Left colon (tissue), 2 donors: ENCODE measurements at places on chromosomes 4 and X.
A peak's percentile ranks its signal among the peaks of the same experiment; 100 is the strongest.

GRCh38 chrX:10620121-10620699 lies at the start of gene MID1:
TSS of gene MID1 (minus strand) at chrX:10620585. CDS start at chrX:10567547, 53,038 bp downstream.
- peak; percentile 62 for DNase-seq

DNA sequence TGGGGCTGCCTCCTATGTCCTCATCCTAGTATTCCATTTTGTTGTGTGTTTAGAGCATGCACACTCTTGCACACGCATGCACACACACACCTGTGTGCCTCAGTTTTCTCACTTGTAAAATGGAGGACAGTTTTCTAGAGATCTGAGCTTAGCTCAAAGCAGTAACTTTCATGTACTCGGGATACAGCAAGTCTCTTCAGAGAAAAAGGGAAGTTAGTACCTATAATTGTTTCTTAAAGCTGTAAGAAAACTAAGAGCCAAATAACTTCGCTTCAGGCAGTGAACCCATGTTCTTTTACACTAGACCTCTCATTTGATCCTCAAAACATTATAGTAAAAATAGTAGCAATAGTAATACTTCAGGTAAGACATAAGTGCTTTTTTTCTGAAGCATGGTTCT lies 49.6 kb downstream of the KIT start:
- no peak for DNase-seq

GRCh38 chr4:148651991-148652390 lies 209.8 kb upstream of the NR3C2 start:
- no peak for DNase-seq

GRCh38 chr4:19425146-19425545 lies 826.6 kb upstream of the SLIT2 start:
- DNase-seq: no peak

- peak; percentile 70 for DNase-seq
These were observed 811 bp downstream of the FLNA start for GRCh38 chrX:154373340-154374306.

DNA sequence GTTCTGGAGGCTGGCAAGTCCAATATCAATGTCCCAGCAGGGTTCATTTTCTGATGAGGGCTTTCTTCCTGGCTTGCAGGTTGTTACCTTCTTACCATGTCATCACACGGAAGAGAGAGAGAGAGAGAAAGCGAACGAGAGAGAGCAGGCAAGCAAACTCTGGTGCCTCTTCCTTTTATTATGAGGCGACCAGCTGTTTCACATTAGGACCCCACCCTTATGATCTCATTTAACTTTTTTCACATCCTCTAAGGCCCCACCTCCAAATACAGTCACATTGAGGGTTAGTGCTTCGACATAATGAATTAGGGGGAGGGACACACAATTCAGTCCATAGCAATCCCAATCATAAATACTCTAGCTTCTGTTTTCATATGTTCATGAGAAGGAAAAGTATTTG lies 10.6 kb upstream of the GPR174 start:
- DNase-seq: no peak

DNA sequence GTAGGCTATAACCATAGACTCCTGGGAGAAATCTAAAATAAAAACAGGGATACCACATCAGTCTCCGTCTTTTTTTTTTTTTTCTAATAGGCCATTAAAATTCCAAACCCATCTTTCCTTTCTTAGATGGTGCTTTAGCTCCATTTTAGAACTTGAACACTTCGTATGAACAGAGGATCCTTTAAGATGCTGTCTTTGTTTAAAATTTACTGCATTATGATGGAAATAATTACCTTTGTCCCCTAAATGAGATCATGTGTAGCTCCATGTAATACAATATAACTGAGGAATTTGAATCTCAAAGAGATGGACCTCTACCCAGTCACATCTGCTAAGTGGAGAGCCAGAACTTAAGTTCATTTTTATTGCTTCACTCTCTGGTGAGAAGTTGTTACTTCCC lies 47.9 kb downstream of the CEP135 start:
- no peak for DNase-seq

- DNase-seq: no peak
These were observed 4.5 kb upstream of the CXCL9 start for GRCh38 chr4:76011700-76012387.

DNA sequence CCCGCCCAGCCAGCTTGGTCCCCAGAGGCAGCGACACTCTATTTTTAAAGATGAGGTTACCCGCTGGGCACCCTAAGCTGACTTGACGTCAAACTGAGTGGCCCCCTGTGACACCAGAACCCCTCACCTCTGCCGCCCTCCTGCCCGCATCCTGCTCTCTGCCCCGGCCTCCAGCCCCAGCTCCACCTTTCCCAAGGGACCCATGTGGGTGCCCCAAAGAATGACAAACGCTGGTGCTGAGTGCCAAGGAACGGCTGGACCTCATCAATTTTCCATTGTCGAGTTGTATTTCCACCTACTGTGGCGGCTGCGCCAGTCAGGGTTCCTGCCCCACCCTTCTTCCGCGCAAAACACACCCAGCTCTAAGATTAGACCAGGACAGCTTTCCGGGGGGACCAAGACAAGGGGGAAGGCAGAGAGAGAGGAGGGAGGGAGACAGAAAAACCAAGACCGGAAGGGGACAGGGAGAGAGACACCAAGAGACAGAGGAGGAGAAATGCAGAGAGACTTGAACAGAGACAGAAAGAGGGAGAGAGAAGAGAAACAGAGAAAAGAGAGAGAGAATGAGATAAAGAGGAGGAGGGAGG lies 2.0 kb downstream of the PRKX start:
- peak; percentile 38 for DNase-seq

- no peak for DNase-seq
These were observed 230.2 kb upstream of the JADE1 start for GRCh38 chr4:128579154-128579853.

- no peak for DNase-seq
These were observed 64.5 kb upstream of the WDR1 start for GRCh38 chr4:10180927-10181744.

- no peak for DNase-seq
These were observed 77.9 kb downstream of the EGF start for GRCh38 chr4:109990261-109991257.

- DNase-seq: peak; percentile 66
These were observed 10.1 kb upstream of the ADH1A start for GRCh38 chr4:99300934-99301333.

DNA sequence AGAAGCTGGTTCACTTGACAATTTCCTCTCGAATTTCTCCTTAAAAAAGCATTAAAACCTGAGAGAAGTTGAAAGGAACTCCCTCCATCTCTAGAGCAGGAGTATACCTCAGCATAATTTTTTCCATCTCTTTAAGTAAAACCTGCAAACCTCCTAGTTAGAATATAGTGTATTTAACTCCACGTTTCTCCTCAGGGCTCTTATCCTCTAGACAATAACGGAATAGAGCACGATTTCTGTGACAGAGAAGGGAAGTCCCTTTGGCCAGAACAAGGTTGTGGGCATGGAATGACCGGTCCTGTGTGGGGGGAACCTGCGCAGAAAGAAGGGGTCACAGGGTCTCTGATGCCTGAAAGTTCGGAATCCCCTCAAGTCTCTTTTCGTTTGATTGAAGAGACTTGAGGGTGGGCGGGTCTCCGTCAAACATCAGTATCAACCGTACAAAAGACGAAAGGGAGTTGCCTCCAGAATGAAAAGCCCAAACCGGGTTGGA lies 697 bp downstream of the ZNF280C start:
- DNase-seq: no peak

DNA sequence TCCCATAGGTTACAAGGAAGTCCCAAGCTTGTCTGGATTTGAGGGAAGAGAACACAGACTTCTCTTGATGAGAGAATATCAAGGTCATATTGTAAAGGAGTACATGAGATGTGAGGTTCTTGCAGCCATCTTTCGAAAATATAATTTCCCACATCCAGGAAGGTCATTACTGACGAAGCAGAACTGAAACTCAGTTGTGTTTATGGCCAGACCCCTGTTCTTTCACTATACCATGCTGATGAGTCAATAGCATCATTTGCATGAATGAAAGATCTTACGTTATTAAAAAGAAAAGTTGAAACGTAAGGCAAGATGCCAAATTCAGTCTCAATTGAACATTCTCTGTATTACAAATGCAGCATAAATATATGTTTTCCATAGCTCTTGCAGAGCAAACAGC lies 14.2 kb upstream of the CCDC149 start:
- no peak for DNase-seq

- peak; percentile 30 for DNase-seq
These were observed at the start of gene EFHC2 for GRCh38 chrX:44343412-44344141. TSS of gene EFHC2 (minus strand) at chrX:44343672. CDS start at chrX:44343588, 84 bp downstream.

DNA sequence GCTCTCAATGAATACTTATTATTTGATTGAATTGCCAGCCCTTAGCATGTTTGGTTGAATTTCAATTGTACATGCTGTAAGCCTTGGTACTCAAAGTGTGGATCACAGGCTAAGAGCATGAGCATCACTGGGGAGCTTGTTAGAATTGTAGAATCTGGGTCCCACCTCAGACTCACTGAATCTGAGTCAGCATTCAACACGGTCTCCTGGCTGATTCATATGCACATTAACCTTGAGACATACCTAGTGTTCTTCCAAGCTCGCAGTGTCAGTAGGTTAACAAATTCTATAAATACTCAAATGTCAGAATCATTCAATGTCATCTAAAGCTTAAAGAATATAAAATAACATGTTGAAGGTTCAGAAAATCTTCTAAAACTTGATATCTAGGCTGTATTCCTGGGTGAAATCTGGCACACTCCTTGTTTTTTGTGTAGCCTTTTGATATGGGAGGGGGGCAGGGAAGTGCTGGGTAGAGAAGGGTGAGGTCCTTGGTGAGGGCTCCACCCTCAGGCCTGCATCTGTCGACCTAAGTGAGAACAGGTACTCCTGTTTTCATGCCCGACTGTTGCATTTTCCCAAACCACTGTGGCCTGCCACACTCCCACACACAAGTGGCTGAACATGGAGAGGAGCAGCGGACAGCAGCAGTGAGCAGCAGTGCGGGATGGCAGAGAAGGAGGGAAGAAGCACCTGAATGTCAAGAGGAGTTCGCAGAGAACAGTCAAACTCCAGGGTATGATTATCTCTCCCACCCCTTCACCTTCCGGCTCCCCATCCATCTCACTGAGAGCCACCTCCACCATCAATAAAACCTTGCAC lies 529.6 kb upstream of the IGFBP7 start:
- DNase-seq: peak; percentile 22

GRCh38 chr4:24850674-24851073 lies 55.3 kb downstream of the SOD3 start:
- no peak for DNase-seq

DNA sequence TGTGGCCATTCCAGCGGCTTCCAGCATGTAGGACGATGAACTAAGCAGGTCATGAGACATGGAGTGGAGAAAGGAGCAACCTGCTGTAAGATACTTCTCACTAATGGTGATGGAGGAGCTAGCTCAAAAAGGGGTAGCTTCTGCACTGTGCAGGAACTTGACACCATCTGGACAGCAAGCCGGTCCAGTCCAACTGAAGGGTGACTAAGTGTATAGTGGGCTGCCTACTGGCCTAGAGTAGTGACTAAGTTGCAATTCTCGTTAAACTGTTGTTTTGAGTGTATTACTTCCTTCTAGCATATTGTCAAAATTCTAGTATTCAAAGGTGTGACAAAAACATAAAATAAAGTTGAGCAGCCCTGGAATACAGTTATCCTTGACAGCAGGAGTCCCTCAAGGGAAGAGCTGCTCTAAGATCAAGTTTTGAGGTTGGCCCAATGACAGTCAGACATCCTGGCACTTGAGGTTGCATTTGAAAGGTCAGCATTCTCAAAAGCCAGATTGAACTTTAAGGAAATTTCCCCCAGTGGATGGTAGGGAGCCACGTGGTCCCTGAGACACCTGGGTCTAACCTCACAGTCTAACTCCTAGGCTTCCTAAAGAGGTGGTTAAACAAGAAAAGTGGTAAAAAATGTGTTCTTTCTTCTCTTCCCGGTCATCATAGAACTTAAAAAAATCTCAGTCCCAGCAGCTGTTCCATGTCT lies 8.0 kb downstream of the CETN2 start:
- no peak for DNase-seq

DNA sequence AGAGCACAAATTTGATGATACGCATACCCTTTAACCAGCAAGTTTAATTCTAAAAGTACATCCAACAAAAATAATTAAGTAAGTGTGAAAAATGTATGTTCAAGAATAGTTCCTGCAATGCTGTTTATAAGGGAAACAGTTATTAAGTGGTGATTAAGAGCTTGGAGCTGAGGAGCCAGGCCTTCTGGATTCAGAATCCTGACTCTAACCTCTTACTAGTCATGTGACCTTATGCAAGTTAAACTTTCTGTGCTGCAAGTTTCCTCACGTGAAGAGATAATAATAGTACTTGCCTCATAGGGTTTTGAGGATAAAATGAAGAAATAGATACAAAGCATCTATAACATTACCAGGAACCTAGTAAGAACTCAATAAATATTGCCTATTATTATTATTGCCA lies 77.7 kb downstream of the FAM13A start:
- DNase-seq: no peak

GRCh38 chr4:107734120-107734519 lies 14.1 kb upstream of the PAPSS1 start:
- no peak for DNase-seq

DNA sequence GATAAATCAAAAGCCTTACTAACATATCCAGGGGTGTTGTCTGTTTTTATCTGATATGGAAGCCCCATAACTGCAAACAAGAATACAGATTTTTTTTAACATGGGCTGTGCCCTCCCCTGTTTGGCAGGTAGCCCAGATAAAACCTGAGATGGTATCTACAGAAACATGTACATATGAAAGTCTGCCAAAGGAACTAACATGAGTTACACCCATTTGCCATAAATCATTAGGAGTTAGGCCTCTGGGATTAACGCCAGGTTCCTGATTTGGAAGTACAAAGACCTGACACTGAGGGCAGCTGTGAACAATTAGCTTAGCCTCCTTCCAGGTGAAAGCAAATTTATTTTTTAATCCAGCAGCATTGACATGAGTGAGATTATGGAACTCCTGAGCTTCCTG lies 264.3 kb downstream of the TECRL start:
- no peak for DNase-seq

DNA sequence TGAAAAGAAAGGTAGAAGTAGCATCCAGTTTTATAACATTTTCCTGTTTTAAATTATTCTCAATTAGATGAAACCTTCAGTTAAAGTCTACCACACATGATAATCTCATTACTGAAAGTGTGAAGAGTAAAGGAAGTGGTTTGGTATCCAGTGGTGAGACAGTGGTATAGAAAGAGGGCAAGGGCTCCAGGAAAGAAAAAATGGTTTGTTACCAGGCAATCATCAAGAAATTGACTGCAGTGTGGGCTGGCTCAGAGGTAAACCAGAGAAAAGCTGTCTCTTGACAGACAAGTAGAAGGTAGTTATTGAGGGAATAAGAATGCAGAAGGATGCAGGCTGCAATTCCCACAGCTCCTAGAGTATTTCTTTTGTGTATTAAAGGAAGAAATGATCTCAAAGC lies 406.2 kb downstream of the TLL1 start:
- DNase-seq: no peak

GRCh38 chr4:53688186-53688790 lies 97.0 kb upstream of the LNX1 start:
- no peak for DNase-seq

- DNase-seq: no peak
These were observed 55.2 kb downstream of the MAGEC2 start for GRCh38 chrX:142149919-142150318.

DNA sequence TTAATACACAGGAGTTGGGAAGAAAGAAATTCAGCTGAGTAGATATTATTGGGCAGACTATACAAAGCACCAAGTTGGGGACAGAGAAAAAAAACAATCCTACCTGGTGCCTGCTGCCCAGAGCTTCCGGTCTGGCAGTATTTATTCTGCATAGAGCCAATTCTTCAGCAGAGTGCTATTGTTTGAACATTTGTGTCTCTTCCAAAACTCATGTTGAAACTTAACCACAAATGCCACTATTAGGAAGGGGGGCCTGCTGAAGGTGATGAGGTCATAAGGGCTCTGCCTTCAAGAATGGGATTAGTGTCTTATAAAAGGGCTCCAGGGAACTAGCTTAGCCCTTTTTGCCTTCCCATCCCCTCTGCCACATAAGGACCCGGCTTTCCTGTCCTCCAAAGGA lies 136.2 kb downstream of the EVC2 start:
- DNase-seq: no peak
